ENCODE measurements at places on chromosomes 4 and X. TPM values are rescaled to one million over a fixed set of nuclear protein-coding genes. Genes with fewer than 3 reads are reported as not detected.

Gene CTPS2
- total RNA-seq, result 4.5 TPM

Gene FRG2
- total RNA-seq, result not detected

Gene CLNK
- 0.67 TPM for total RNA-seq

Gene ATP6AP2
- total RNA-seq, result 63.2 TPM

Gene VEGFC
- total RNA-seq, result not detected

Gene GYPE
- total RNA-seq, result not detected

DNA sequence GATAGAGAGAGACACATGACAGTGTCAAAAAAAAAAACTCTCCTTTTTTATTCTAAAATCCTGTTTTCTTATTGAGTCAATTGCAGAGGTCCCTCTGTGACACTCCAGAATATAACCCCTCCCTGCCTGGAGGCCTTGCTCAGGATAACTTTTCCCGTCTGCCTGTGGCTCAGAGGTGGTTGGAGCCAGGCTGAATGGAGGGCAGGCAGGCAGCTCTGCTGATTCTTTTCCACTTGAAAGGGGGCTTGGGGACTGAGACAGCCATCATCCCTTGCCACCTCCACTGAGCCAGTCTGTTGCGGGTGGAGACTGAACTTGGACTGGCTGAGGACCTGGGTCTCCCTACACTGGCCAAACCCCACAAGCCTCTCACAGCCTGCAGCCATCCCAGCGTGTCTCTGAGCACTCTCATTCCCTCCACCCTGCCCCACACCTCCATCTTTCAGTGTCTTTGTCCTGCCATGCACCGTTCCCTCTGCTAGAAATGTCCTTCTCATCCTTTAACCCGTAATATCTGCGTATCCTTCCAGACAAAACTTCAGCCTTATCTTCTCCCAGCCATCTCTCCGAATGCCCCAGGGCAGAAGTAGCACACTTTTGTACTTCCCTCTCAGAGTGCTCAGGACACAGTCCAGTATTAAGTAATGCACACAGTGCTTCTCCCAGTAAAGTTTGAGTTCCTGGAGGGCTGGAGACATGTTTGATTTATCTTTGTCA is 139.9 kb downstream of the CHIC2 start:
- no peaks in the 10 kb centered on the region for H3K27me3 ChIP-seq
- H3K4me1 ChIP-seq, result no peaks in the 10 kb centered on the region
- no peak overlapping the region for H3K4me3 ChIP-seq
- no peak for DNase-seq
- H3K27ac ChIP-seq, result no peak overlapping the region

DNA sequence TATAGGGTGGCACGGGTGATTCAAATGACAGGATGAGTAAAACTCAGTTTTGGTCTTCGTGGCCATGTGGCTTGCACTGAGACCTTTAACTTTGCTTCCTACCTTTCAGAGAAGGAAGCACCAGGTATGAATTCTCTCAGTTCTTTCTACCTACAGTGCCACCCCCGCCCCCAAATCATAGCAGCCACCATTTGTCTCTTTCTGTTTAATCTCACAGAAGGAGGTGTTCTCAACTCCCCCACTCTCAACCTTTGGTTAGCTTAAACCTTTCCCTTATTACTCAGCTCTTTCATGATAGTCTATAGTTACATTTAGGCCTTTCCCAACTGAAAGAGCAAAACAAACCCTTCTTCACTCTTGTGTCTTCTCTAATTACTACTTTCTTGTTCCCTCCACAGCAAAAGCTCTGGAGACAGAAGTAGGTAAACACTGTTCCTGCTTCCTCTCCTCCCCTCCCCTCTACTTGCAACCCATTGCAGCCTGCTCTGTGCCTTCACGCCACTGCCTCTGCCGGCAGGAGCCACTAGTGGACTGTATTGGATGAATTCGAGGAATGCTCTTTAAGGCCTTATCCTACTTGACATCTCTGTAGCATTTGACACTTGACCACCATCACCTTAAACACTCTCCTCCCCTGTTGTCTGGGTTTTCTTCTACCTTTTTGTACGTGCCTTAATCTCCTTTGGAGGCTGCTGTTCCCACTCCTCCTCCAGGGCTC is 123.7 kb downstream of the AFF1 start:
- H3K27me3 ChIP-seq, result no peaks in the 10 kb centered on the region
- H3K27ac ChIP-seq, result no peak overlapping the region
- no peaks in the 10 kb centered on the region for H3K36me3 ChIP-seq

DNA sequence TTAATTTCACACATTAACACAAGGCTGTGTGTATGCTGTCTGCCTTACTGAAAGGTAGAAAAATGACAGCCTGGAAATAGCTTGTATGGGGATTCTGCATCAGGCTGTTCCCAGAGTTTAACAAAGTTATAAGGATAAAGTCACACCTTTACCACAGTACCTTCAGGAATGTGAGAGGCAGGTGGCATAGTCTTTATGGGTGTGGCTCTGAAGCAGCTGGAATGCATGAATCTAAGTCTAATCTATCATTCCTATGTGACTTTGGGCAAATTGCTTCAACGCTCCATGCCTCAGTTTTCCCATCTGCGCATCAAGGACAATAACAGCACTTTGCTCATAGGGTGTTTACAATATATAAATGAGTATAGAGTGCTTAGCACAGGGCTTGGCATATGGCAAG is 84.2 kb upstream of the EGFL6 start:
- H3K27ac ChIP-seq, result no peak overlapping the region
- H3K4me1 ChIP-seq, result peaks cover 8% of the 10 kb centered on the region
- H3K4me3 ChIP-seq, result no peak overlapping the region
- H3K36me3 ChIP-seq, result no peaks in the 10 kb centered on the region
- H3K27me3 ChIP-seq, result no peaks in the 10 kb centered on the region

DNA sequence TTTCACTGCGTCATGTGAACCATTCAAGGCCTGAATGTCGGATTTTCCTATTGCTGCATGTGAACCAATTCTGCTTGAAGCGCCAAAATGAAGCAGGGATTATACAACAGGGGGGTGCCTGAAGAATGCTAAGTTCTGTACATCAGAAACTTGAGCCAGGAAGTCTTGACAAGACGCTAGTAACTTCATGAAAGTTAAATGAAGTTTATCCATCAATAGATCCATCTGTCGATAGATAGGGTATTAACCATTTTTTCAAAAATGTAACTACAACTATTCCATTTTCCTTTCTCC is 590 bp upstream of the NAF1 start:
- H3K4me1 ChIP-seq, result peaks cover 21% of the 10 kb centered on the region
- H3K36me3 ChIP-seq, result peaks cover 10% of the 10 kb centered on the region
- DNase-seq, result no peak
- H3K4me3 ChIP-seq, result peak overlapping the region; percentile 79

GRCh38 chr4:186132577-186133242 is 28.2 kb downstream of the FAM149A start:
- H3K4me1 ChIP-seq, result no peaks in the 10 kb centered on the region
- no peak overlapping the region for H3K4me3 ChIP-seq
- H3K27me3 ChIP-seq, result peaks cover 2% of the 10 kb centered on the region
- H3K27ac ChIP-seq, result no peak overlapping the region

Measured in CD4-positive, CD25-positive, alpha-beta regulatory T cell (primary cell).